ENCODE measurements at places on chromosomes 1 and 21.
A peak's percentile ranks its signal among the peaks of the same experiment; 100 is the strongest.

DNA sequence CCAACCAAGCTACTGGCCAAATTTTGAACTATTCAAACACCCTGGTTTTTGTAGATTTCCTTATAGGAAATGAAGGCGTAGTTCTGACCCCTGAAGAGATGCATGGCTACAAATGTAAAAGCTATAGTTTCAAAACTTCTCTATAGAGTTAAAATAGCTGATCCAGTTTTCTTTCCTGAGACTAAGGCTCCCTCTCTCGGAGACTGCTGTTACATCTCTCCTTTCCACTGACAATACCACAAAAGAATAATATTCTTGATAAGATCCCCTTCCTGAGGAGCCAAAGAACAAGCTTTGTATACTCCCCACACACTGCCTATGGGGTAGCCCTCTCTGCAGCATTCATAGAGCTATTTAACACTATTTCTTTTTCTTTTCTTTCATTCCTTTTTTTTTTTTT is 6.7 kb upstream of the CFAP126 start:
- no peak for DNase-seq

GRCh38 chr1:180643693-180644092 is 11.9 kb downstream of the XPR1 start:
- DNase-seq = no peak

- DNase-seq = no peak
These were observed 183.3 kb upstream of the ADGRL2 start for GRCh38 chr1:81617308-81617967.

- no peak for DNase-seq
These were observed 98.4 kb downstream of the MAGI3 start for GRCh38 chr1:113488576-113489177.

DNA sequence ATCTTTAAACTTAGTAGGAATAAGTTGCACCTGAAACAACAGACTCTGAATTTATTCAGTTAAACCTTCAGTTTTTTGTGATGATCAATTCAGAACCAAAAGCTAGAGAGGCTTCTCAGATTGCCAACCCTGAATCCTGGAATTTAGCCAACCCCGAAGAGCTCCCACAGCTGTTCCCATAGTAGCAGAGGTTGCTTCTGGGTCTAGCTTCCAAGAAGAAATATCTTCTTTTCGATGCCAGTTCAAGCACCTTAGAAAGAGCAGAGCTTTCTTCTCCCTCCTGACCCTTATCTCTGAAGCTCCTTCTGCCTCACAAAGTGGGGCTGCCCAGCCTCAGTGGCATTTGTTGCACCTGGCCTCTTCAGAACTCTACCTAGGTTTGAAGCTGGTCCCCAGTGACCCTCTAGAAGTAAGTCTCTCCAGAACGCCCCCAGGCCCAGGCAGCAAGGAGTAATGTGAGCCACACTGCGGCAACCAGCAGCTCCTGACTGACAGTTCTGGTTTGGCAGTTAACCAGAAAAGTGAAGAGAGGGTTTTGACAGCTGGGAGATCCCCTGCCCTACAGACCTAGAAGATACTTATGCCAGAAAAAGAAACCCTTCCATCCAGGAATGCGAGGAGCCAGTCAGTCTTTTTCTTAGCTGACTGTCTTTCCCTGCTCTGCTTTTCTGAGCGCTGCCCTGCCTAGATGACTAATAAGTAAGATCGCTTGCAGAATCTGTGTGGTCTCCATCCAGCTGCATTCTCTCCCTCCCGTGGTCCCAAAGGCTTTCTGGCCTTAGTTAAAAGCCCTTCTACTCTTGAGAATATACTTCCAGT is 165.9 kb downstream of the ADGRL4 start:
- no peak for DNase-seq

DNA sequence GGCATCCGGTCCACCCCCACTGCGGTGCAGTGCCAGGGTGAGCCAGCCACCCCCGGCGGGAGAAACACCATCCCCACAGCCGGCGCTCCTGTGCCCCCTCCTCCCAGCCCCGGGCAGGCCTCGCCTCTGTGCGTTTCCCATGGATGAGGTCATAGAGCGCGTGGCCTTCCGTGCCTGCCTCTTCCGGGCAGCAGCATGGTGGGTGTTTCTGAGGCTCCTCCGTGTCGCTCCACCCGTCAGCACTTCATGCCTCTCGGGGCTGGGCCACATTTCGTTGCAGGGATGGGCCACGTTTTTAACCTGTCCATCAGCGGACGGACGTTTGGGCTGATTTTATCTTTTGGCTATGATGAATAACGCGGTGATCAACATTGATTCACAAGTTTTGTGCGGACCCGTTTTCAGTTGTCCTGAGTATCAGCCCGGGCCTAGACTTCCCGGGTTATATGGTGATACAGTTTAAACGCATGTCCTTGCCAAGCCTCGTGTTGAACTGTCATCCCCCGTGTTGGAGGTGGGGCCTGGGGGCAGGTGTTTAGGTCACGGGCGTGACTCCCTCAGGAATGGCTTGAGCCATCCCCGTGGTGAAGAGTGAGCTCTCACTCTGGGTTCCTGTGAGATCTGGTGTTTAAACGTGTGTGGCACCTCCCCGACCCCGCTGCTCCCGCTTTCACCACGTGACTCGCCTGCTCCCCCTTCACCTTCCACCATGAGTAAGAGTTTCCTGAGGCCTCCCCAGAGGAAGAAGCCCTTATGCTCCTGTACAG is 64.8 kb downstream of the SLX9 start:
- DNase-seq = no peak

GRCh38 chr1:191839891-191840290 is 318.4 kb upstream of the RGS18 start:
- DNase-seq = no peak

DNA sequence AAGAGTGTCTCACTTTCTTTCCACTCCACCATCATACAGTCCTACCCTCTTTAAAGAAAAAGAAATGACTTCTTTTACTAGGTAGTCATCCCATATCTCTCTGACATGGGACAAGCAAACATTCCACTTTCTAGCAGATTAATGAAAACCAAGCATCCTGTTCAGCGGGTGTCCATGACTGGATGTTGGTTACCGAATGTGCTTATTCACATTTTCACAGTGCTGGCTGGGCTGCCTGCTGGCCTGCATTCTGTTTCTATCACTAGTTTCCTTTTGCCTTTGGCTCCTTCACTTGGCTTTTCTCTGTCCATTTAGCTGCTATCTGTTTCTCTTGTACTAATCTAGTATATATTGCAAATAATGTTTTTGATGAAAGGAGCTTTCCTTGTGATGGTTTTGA is 598.4 kb downstream of the RWDD3 start:
- DNase-seq = no peak

- no peak for DNase-seq
These were observed 7.5 kb upstream of the GNB1 start for GRCh38 chr1:1898246-1898933.

- DNase-seq = no peak
These were observed 244.4 kb downstream of the PBX1 start for GRCh38 chr1:164803366-164803765.

DNA sequence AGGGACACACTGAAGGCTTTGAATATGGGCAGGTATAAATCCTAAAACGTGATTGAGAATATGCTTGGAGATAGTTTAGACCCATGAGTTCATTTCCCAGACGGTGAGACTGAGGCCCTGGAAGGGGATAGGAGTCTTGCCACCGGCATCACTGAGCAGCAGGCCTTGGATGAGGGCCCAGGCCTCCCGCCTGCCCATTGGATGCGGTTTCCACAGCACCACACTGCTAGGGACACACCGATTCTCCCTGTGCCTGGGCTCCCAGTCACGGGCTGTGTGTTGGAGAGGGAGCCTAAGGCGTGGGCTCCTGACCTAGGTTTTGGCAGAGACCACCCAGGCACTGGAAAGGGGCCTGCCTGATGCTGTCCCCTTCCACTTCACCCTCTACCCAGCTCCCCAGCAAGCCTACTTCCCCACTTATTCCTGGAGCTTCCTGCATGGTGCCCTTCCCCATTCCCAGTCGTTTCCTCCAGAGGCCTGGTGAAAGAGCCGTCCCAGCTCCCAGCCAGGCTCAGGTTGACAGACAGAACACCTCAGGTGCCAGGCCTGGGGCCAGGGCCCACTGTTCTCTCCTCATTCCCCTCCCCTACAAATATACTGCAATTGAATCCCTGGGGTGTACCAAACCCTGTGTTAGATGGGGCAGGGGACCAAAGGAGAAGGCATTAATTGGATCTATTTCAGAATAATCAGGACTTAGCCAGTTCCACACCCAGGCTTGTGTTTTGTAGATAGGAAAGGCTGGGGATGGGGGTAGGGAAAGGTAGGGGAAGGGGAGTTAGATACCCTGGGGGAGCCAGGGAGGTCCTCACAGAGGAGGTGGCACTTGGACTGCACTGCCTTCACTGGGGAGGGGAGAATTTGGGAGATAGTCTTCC is 3.4 kb downstream of the FOXO6 start:
- no peak for DNase-seq

GRCh38 chr1:107538502-107538901 is 397.7 kb downstream of the NTNG1 start:
- no peak for DNase-seq

DNA sequence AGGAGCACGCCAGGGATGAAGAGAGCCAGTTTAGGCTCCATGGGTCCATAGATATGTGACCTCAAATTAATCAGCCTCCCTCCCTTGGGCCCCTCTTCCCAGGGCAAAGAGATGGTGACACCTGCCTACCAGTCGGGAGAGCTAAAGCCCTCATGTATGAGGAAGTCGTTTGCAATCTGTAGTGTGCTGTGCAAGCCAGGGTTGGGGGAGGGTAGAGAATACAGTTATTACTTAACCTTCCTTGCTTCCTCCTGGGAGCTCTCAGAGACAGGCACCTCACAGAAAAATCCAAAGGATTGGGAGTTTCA is 4.0 kb downstream of the PGLYRP4 start:
- no peak for DNase-seq

DNA sequence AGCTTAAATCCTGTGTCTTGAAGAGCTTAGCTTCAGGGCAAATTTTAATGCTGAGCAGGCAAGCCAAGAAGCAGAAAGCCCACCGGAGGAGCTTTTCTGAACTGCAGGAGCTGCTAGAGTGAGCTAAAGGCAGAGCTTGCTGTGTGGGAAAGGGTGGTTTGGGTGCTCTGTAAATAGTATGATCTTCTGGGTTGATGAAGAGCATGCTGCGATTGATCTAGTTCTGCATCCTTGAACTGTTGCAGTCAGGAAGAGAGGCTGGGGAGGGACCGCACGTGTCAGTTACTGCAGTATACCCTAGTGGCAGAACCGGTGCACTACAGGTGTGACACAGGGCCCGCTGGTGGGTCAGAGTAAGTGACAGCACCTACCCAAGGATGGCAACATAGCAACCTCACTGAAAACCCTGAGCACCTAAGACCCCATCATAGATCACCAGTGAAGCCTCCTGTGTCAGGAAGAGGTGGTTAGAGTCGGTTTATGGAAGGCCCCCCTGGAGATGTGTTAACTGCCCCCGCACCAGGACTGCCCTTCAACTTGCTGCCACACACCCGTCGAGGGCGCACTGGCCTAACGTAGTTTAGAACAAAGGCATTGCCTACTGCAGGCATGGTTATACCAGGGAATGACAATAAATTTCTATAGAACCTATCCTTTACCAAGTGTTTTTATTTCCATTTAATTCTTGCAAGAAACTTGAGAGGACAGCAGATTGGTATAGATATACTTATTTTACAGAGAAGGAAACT is 146.0 kb upstream of the KIAA0040 start:
- peak; percentile 1 for DNase-seq

DNA sequence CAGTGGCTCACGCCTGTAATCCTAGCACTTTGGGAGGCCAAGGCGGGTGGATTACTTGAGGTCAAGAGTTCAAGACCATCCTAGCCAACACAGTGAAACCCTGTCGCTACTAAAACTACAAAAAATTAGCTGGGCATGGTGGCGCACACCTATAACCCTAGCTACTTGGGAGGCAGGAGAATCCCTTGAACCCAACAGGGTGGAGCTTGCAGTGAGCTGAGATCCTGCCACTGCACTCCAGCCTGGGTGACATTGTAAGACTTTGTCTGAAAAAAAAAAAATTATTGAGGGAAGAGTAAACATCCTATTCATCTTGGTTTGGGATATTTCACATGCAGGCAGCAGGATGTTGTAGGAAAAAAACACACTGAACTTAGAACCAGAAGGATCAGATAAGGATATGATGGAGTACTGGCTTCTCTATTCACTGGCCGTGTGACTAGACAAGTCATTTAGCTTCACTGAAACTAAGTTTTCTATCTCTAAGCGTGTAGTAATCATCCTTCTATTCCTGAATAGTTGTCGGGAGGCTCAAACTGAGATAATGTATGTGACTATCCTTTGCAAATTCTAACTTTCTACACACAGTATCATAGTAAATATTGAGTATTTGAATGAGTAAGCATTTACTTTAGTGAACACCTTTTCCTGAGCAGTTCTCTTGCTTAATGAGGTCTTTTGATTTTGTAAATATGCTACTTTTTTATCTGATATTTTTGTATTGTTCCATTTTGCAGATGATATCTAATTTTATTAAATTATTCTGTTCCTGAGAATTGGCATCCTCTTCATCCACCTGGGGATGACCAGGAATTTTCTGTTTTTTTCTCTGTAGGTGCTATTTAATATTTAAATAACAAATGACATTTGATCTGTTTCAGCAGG is 18.2 kb downstream of the CAP1 start:
- DNase-seq = no peak

DNA sequence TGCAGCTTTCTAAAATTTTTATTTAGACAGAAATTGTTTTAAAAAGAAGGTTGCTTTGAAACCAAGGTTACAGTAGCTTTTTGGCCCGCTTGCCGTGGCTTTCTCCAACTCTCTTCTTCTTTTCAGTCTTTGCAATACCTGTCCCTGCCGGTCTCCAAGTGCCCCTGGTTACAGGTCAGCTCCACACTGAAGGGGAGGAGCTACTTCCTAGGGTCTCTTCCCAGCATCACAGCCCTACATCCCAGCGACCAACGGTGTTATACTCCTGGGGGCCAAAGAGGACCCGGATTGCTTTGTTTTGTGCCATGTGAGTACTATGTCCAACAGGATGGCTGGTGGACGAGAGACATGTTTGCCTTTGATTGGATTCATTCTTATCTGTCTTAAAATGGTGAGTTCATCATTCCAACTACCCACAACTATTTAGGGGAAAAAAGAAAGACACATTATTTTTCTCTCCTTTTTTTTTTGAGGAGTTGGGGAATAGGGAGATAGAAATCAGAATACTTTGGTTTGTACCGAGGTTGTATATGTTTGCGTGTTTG is at the start of gene FNDC7:
FNDC7 (plus strand) TSS at position 303 of the 545 bp plus-strand sequence; CDS start at position 329, 26 bp downstream.
- DNase-seq = no peak

DNA sequence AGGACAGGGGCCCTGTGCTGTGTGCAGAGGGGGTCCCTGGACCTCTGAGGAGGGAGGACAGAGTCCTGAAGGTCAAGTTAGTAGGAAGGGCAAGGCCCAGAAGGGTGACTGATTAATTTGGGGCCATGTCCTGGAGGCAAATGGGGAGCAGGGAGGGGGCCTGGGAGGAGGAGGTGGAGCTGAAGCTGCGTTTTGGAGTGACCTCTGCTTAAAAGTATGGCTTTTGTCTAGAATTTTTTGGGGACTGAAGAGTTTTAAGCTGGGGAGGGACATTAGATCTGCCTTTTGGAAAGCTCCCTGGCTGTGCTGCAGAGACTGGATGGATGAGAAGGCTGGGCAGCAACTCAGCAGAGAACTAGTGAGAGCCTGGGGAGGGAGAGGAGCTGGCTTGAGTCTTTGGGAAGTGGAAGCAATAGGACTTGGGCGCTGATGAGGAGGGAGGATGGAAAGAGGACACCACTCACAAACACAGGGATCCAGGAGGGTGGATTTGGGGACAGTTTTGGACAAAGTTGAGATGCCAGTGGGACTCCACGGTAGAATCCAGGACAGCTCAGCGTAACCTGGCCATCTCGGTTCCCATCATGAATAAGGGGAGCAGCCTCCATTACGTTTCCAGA is 52.9 kb downstream of the ACBD3 start:
- no peak for DNase-seq

All from NCI-H748 treated with DMSO at 0.1 percent for 48 hours (cell line).